Stimulated activated naive CD4-positive, alpha-beta T cell treated with Interleukin-2 at 50 U/mL for 16 hours (primary cell): ENCODE measurements at places on chromosomes 16 and 17.

DNA sequence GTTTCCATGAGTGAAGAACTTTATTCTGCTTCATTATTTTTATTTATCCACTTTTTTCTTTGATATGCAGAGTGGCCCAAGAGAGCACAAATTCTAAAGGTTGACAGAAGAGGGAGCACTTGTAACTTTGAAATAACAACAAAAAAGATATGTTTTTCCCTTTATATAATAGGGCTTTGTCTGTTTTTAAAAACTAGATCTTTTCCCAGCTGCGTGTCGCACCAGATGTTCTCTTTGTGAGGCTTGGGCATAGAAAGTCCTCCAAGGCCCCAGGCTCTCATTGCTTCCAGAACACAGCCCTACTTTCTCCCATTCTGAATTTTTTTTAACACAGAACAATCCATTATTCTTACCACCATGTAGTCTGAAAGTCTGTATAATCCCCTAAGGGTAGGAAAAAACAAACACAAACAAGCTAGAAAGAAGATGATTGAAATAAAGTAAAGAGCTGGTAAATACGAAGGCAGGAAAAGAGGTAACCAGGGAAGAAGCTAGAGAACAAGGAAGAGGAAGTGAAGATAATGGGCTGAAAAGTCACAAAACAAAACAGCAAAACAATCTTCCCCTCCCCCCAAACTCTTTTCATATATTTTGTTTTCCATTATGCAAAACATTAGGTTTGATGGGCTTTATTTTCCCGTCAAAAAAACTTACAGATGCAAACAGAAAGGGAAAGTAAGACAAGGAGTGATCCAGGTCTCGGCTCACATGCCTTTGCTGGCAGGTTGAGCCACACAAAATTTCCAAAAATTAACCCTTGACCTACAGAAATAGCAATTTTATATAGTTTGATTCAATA lies 160.4 kb downstream of the ABCA8 start:
- DNase-seq: no peak

GRCh38 chr17:80024206-80024972 lies 11.3 kb downstream of the TBC1D16 start:
- DNase-seq: no peak

DNA sequence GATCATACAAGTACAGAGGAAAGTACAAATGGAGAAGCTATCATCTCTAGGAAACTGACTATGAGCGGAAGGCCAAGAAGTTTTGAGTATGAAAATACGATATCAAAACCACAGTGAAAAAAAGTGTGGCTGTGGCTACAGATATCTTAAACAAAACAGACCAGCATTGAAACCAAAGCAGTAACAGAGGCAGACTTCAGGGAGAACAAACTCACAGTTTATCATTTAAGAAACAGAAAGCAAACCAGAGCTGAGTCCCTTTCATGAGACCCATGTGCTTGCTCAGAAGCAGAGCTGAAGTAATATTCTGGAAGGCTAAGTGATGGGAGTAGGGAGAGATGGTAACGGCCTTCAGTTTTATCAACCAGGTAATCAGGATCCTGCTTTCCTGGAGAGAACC lies 317.8 kb downstream of the CA10 start:
- no peak for DNase-seq

GRCh38 chr17:32964541-32964940 lies 27.1 kb upstream of the SPACA3 start:
- DNase-seq: no peak

DNA sequence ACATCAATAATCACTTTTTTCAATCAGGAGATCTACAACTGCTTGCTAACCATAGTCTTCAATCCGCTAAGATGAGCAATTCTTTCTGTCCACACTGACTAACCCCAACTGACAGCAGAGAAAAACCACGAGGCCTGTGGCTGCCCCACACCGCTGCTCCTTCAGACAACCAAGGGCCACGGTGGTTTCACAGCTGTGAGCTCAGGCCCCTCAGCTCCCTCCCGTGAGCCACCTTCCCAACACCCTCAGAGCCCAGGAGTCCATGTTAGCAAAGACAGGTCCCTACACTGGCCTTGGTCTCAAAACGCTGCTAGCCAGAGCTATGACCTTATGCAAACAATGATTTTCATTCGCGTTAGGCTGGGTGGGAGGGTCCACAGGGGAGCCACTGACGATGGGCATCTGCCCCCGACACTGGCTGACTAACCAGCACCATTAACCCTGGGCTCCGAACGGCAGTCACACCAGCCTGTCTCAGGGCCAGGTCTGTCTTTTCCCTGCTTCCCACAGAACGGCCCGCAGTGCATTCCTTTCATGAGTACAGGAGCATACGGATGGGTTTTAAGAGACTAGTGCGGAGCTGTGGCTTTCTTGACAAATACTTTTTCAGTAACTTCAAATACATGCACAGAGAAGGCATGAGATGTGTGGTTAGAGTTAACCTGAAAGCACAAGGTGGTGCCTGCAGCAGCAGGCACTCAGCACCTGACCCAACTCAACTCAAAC lies 67.3 kb downstream of the ANKRD11 start:
- peak; percentile 63 for DNase-seq

DNA sequence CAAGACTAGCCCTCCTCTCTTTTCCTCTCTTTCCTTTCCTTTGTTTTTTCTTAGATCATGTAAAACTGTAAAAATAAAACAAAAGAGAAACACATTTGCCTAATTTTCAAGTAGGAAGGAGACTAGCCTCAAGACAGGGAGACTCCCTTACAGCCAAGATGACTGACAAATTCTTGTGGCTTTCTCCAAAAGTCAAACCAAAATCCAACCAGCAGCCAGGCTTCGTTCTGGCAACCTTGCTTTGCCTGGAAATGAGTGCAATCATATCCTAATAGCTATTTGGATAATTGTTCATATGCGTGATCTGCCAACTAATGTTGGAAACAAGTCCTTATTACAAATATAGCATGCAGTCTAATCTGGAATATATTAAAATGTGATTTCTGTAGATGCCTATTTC lies 868.9 kb upstream of the SOX9 start:
- no peak for DNase-seq

DNA sequence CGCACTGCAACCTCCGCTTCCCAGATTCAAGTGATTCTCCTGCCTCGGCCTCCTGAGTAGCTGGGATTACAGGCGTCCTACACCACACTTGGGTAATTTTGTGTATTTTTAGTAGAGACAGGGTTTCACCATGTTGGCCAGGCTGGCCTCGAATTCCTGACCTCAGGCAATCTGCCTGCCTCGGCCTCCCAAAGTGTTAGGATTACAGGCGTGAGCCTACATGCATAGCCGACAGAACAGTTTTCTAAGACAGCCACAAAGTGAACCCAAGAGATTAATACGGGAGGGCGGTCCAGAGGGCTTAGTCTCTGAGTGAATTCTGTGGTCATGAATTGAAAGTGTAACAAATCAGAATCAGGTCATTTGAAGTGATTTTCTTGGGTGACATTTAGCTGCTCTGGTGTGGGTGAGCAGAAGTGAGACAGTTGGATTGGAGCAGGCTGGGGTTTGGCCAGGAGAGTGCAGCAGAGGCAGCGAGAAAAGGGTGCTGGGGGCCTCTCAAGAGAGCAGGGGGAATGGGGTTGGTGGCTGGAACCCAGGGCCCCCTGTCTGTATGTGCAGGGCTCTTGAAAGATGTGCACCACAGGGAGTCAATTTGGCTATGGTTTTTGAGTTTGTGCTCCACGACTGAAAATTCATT lies 231.4 kb upstream of the WSCD1 start:
- DNase-seq: no peak

DNA sequence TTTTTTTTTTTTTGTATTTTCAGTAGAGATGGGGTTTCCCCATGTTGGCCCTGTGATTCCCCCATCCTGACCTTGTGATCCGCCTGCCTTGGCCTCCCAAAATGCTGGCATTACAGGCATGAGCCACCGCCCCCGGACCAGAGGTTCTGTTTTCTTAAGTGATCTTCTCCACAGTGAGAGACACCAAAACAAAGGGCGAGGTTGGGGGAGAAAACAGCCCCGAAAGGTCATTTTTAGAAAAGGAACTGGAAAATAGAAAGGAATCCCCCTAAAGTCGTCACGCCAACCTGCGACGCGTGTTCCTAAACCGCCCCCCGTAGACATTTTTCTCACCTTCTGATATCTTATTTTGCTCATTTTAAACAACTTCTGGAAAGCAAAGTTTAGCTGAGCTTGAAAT lies 6.1 kb upstream of the AXIN2 start:
- no peak for DNase-seq

GRCh38 chr17:54524501-54524900 lies 376.2 kb upstream of the TOM1L1 start:
- no peak for DNase-seq

DNA sequence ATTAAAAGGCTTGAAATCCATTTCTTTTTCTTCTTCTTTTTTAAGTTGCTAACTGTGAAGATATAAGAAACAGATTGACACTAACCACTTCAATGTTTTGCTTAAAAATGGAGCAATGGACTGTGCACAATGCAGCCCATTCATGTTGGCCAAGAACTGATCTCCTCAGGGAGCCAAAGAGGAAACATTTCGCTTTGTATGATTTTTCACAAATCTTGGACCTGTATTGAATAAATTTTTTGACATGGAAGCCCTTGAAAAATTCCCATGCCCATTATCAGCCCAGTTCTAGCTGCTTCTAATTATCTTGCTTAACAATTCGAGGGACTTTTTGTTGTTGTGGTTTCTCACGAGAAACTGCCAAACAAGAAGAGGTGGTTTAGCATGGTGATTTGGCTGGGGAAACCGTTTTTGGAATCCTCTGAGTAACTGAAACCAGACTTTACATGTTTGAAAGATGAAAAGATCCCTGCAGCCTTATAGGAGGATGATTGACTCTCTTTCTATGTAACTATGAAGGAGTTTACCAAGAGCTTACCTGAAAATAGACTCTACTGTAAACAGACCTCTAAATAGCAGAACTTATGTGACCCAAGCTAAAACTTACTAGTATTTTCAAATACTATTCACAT lies 1389.4 kb upstream of the GOT2 start:
- no peak for DNase-seq

DNA sequence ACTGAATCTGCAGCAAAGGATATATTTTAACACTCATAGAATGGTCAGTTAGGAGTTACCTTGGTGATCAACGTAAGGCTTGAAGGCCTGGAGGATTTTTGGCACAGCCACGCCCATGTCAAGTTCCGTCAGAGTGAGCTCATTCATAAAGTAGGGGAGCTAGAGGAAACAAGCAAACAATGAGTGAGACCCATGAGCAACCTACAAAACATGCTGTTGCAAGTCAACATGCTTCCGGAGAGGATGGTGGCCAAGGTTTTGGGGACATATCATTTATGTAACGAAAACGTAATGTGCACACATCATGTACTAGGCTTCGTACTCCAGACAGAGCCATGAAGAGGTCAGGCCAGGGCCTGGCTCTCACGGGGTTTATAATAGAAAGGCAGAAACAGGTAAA lies 41.1 kb upstream of the ERN1 start:
- DNase-seq: no peak

- DNase-seq: no peak
Measured at GRCh38 chr17:6461792-6462524, 17.7 kb downstream of the PIMREG start.

- no peak for DNase-seq
Measured at GRCh38 chr16:58537124-58537906, 22.0 kb downstream of the SETD6 start.

DNA sequence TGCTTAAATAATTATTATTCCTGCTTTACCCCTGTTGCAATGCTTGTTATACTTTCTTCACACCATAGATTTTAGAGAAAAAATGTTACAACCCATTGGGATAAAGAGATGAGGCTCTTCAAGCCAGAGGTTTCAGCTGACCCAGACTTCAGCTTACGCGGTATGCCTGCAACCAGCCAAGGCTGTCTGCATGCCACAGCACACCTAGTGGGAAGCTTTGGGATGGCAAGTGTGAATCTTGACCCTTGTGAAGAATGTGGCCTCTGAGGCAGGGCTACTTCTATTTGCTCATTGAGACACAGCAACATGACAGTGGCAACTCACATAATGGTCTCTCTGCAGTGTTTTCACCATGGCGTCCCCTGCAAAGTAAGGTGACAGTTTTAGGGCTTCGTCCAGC lies 193.9 kb upstream of the PIRT start:
- DNase-seq: no peak

DNA sequence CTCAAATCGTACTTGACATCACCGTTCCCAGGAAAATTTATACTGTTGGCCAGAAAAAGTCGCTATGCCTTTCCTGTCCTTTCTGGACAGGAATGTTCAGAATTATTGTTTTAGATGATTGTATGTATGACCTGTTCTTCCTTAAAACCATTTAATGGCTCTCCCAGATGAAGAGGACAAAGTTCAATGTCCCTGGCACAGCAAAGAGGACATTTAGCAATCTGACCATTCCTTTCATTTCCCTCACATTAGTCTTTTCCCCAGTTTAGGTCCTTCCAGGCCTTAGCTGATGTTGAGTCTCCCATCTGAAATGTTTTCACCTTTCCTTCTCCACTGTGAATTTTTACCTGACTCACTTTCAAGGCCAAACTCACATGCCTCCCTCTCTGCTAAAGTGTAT lies 938.9 kb downstream of the CDH11 start:
- no peak for DNase-seq

GRCh38 chr17:8890671-8891070 lies 23.2 kb upstream of the PIK3R6 start:
- DNase-seq: no peak

DNA sequence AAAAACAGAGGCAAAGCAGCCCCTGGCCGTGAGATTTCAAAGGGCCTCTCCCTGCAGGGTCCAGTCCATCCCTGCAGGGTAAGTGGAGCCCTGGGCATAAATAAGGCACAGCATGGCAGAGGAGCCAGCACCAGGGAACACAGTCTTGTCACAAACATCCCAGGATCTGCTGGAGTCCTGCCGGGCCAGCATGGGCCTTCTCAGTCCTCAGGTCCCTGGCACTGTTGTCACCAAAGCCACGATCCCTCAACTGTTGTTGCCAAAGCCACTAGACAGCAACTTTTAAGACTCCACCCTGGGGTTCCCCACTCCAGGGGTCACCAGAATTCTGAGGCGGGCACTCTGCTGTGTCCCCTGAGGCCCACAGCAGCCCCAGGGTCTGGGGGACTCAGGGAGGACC lies 47.8 kb upstream of the BAHCC1 start:
- DNase-seq: no peak

DNA sequence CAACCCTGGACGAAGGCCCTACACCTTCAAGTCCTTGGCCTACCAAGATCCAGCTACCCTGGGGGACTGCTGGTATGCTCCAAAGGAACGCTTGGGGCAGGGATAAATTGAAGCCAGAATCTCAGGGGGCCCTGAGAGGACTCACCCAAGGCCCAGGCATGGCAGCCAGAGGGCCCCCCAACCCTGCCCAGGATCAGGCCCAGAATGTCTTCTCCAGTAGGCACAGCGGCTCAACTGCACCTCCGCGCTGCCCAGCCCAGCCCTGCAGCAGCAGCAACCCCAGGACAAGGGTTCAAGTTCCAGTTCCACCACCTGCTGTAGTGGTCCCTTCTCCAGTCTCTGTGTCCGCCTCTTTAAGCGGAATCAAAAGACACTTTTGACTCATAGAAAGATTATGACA lies 2.2 kb downstream of the TFAP4 start:
- no peak for DNase-seq
